ENCODE measurements at places on chromosomes 1 and 21. TPM values are rescaled to one million over a fixed set of nuclear protein-coding genes. Genes with fewer than 3 reads are reported as not detected.

FBXO28 gene
- total RNA-seq: 20.8 TPM

TARDBP gene
- 174 TPM for total RNA-seq

PRAMEF4 gene
- total RNA-seq: not detected

F3 gene
- total RNA-seq: 126 TPM

ADCY10 gene
- not detected for total RNA-seq

LINGO4 gene
- total RNA-seq: not detected

KPRP gene
- total RNA-seq: not detected

SEMA4A gene
- total RNA-seq: 4.5 TPM

DCST1 gene
- total RNA-seq: not detected

CFH gene
- 230 TPM for total RNA-seq

SPATA1 gene
- not detected for total RNA-seq

AGT gene
- total RNA-seq: 3.9 TPM

DNA sequence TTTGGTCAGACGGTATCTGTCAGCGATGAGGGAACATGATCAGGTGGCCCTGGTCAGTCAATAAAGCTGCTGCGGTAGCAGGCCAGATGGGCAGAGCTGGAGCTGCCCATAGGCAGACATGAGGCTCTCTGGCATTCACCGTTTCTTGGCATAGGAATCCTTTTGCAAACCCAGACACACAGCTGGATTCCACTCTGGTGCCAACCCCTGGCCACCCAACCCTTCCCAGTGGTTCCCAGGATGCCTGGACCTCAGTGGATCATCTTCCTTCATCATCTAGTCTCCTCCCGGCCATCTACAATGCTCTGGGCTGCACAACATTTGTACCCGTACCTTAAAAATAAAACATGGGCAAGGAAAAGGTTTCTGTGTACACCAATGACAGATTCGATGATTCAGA, 68.3 kb upstream of the ACTRT2 start:
- DNase-seq: no peak
- no peaks in the 10 kb centered on the region for H3K36me3 ChIP-seq
- H3K4me1 ChIP-seq: no peaks in the 10 kb centered on the region
- H3K27me3 ChIP-seq: no peaks in the 10 kb centered on the region

DNA sequence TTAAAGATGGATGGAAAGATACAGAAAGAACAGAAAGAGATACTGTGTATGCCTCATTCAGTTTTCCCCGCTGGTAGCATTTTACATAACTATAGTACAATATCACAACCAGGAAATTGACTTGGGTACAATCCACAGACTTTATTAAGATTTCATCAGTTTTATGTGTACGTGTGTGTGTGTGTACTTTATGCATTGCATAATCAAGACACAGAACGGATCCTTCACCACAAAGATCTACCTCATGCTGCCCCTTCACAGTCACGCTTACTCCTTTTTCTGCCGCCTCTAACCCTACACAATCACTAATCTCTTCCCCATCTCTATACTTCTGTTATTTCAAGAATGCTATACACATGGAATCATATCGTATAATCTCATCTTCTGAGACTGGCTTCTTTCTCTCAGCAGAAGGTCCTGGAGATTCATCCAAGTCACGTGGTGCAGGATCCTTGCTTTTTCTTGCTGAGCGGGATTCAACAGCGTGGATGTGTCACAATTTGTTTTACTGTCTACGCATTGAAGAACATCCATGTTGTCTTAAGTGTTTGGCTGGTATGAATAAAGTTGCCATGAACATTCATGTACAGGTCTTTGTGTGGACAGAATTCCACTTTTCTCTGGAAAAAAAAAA, 76.7 kb downstream of the SLC35F3 start:
- no peak overlapping the region for H3K4me3 ChIP-seq
- no peaks in the 10 kb centered on the region for H3K27me3 ChIP-seq
- no peaks in the 10 kb centered on the region for H3K36me3 ChIP-seq

DNA sequence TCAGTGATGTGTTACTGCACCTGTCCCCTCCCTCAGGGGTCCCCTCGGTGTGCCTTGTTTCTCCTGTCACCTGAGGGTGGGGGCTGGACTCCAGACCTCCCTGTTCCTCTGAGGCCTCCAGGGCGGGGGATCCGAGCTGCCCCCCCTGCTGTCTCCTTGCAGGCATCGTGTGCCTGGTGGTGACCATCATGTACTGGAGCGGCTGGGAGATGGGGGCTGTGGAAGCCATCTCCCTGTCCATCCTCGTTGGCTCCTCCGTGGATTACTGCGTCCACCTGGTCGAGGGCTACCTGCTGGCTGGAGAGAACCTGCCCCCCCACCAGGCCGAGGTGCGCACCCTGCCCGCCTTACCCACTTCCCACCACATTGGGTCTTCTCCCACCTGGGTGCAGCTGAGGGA, 56.4 kb downstream of the DISP3 start:
- no peak for DNase-seq
- H3K27ac ChIP-seq: no peak overlapping the region
- no peaks in the 10 kb centered on the region for H3K36me3 ChIP-seq
- no peak overlapping the region for H3K4me3 ChIP-seq
- H3K27me3 ChIP-seq: no peaks in the 10 kb centered on the region

GRCh38 chr21:43997766-43998742, 14.1 kb upstream of the TRAPPC10 start:
- H3K4me3 ChIP-seq: no peak overlapping the region
- no peaks in the 10 kb centered on the region for H3K27me3 ChIP-seq
- H3K4me1 ChIP-seq: no peaks in the 10 kb centered on the region
- H3K27ac ChIP-seq: no peak overlapping the region
- DNase-seq: no peak

- H3K36me3 ChIP-seq: no peaks in the 10 kb centered on the region
- no peaks in the 10 kb centered on the region for H3K27me3 ChIP-seq
- peak overlapping the region; percentile 5 for H3K27ac ChIP-seq
- H3K4me3 ChIP-seq: no peak overlapping the region
- DNase-seq: no peak
Measured at GRCh38 chr1:203665993-203666392, 39.4 kb downstream of the ATP2B4 start.

DNA sequence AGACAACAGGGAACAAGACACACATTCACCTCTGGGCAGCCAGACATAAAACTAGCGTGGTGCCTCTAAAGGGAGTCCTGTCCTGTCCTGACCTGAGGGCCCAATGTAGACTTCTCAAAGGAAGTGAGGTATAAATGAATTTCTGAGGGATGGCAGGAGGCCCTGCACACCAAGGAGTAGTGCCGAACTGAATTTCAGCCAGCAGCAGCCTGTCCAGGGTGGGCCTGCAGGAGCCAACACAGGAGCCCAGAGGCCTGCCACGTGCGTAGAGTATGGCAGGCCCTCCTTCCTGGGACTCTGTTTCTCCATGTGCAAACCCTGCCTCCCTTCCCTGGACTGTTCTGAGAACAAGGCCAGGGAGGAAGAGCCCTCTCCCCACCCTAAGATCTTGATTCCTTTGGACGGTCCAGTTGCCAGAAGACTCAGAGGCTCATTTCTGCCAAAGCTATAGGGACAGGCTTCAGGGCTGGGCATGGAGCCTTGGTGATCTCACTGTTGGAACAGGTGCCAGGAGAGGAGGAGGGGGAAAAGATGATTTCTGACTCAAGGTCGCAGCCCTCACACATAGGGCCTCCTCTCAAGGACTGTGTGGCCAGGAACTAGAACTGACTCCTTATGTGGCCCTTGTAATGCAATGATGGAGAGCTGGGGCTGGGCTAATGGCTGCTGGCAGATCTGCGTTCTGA, 1.8 kb upstream of the FABP3 start:
- no peak overlapping the region for H3K27ac ChIP-seq
- DNase-seq: no peak
- H3K4me3 ChIP-seq: no peak overlapping the region
- H3K27me3 ChIP-seq: no peaks in the 10 kb centered on the region
- peaks cover 19% of the 10 kb centered on the region for H3K4me1 ChIP-seq

DNA sequence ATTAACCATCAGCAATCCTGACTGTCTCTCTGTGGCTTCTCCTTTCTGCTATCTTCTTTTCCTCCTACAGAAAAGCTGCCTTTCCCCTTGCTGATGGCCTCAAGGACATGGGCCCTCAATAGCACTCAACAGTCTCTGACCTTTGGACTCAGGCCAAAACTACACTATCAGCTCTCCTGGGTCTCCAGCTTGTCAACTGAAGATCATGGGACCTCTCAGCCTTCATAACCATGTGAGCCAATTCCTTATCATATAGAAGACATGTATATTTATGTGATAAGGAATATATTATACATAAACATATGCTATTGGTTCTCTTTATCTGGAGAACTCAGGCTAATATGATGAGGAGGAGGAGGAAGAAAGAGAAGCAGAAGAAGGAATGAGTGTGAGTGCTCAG, 91.8 kb upstream of the GJB5 start:
- H3K4me1 ChIP-seq: no peaks in the 10 kb centered on the region
- no peak overlapping the region for H3K27ac ChIP-seq

- H3K27ac ChIP-seq: no peak within 1 kb of the TSS
- DNase-seq: no peak
- H3K36me3 ChIP-seq: no peaks in the 10 kb centered on the region
- no peaks in the 10 kb centered on the region for H3K4me1 ChIP-seq
- peak within 1 kb of the TSS; percentile 71 for H3K4me3 ChIP-seq
- H3K27me3 ChIP-seq: peaks cover 4% of the 10 kb centered on the region
Measured at GRCh38 chr1:94819945-94820746, at the start of gene SLC44A3. SLC44A3 (plus strand) TSS chr1:94820357; CDS start chr1:94820452, 95 bp downstream.

- H3K4me1 ChIP-seq: peaks cover 12% of the 10 kb centered on the region
- DNase-seq: no peak
- H3K4me3 ChIP-seq: no peak overlapping the region
- H3K27me3 ChIP-seq: no peaks in the 10 kb centered on the region
Measured at GRCh38 chr1:202084791-202085681, 37.7 kb upstream of the GPR37L1 start.

GRCh38 chr1:31815752-31816500, at the start of gene SPOCD1:
SPOCD1 (minus strand) TSS chr1:31816022; CDS start chr1:31815333, 689 bp downstream.
- peak; percentile 33 for DNase-seq
- H3K27me3 ChIP-seq: no peaks in the 10 kb centered on the region
- no peak within 1 kb of the TSS for H3K4me3 ChIP-seq
- no peaks in the 10 kb centered on the region for H3K36me3 ChIP-seq

DNA sequence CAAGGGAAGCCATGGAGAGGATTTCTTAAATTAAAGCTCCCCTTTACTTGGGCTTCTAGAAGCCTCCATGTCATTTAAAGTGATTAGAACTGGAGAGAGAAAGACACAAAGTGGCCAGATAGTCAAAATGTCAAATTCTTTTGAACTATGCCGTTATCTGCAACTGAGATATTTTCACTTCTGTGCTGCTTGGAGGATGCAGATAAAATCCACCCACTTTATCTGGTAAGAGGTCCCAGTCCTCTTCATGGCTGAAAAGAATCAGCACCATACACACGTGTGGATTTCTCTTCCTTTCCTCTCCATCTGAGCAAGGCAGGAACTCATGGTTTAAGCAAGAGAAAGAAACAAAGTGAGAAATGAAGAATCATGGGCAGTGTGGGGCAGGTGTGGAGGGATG, 276.9 kb upstream of the RUNX1 start:
- H3K4me1 ChIP-seq: peaks cover 6% of the 10 kb centered on the region
- H3K36me3 ChIP-seq: no peaks in the 10 kb centered on the region
- H3K27ac ChIP-seq: no peak overlapping the region
- no peaks in the 10 kb centered on the region for H3K27me3 ChIP-seq
- DNase-seq: no peak

DNA sequence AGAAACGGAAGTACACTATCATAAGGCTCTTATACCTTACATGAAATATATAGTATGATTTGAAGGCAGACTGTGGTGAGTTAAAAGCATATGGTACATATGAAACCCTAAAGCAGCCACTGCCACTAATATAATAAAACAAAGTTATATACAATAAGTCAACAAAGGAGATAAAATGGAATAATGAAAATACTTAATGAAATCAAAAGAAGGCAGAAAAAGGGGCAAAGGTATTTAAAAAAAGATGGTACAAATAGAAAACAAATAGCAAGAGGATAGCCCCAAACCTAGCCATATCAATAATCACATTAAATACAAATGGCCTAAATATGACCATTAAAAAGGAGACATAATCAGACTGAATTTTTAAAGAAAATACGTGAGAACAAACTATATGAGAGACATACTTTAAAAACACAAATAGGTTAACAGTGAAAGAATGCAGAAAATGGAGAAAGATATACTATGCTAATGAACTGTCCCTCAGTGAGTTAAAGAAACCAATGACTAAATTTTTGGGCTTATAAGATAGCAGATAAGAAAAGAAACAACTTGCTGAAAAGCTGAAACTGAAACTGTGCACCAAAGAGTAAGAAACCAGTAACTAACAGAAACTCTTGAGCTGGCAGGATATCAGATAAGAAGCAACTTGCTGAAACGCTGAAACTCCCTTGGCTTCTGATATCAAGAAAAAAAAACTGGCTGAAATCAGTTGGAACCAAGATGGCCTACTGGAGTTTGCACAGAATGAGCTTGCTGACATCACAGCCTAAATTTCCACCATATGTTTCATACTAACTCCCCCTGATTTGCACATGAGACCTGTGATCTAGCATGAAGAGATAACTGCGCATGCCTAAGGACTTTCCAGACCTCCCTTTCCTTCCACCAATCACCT, 44.3 kb upstream of the IL10 start:
- H3K4me1 ChIP-seq: no peaks in the 10 kb centered on the region
- H3K27ac ChIP-seq: no peak overlapping the region
- DNase-seq: no peak
- no peak overlapping the region for H3K4me3 ChIP-seq
- H3K36me3 ChIP-seq: no peaks in the 10 kb centered on the region

- no peak overlapping the region for H3K27ac ChIP-seq
- H3K27me3 ChIP-seq: no peaks in the 10 kb centered on the region
- H3K36me3 ChIP-seq: peaks cover 5% of the 10 kb centered on the region
- H3K4me1 ChIP-seq: peaks cover 8% of the 10 kb centered on the region
- DNase-seq: no peak
Measured at GRCh38 chr1:220099826-220100225, 5.9 kb downstream of the IARS2 start.

GRCh38 chr1:208763971-208764370, 519.8 kb upstream of the PLXNA2 start:
- no peak overlapping the region for H3K4me3 ChIP-seq
- no peaks in the 10 kb centered on the region for H3K4me1 ChIP-seq
- H3K27me3 ChIP-seq: no peaks in the 10 kb centered on the region
- H3K27ac ChIP-seq: no peak overlapping the region
- H3K36me3 ChIP-seq: no peaks in the 10 kb centered on the region

DNA sequence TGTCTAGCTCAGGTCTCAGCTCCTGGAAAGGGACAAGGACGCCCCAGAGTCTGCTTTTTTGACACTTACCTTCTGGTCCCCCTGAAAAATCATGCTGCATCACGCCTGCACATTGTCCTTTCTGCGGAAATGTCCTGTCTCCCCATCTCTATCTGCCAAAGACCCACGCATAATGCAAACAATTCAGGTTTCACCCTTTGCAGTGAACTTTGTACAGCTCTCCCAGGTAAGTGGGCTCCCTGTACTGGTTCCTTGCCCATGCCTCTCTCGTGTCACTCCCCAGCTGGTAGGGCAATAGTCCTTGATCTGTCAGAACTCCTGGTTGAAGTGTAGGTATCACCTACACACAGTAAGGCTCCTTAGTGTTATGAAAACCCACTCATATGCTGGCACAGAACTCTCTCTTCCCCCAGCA, 102.9 kb upstream of the IRF2BP2 start:
- no peak overlapping the region for H3K27ac ChIP-seq
- no peaks in the 10 kb centered on the region for H3K36me3 ChIP-seq
- H3K27me3 ChIP-seq: no peaks in the 10 kb centered on the region
- peaks cover 24% of the 10 kb centered on the region for H3K4me1 ChIP-seq
